ENCODE measurements at places on chromosomes 16 and 17.

- DNase-seq: no peak
Observed at GRCh38 chr16:35628976-35629375, 2169.6 kb downstream of the TP53TG3F start.

- peak; percentile 89 for DNase-seq
Observed at GRCh38 chr17:1724351-1724868, at the start of gene WDR81. TSS of gene WDR81 (plus strand) at chr17:1724704. CDS start at chr17:1724960, 256 bp downstream.

GRCh38 chr17:80047176-80047575, 10.7 kb downstream of the CCDC40 start:
- DNase-seq: no peak

DNA sequence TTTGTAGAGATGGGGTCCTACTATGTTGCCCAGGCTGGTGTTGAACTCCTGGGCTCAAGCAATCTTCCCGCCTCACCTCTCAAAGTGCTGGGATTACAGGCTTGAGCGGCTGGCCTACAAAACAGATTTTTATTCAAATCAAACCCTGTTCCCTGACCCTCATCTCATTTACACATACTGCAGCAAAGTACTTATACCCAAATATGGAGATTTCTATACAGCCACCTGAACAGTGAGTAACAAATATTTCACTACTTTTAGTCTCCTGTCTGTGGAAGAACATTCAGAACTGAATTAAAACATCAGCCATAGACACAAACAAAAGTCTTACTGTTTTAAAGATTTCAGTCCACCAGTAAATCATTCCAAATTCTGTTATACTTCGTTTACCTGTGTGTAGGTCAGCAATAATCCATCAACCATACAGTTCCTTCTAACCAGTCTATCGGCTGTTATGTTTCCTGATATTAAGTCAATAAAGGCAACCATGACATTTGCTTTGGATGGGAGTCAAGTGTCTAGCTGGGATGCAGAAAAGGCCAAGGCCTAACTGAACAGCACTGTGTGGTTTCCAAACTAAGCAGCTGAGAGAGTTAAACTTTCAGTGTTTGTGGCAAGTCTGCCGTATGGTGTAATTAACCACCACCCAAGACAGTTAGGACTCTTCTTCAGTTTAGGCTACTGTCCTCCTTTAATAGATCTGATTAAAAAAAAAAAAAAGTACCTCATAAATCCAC, 22.3 kb downstream of the ERN1 start:
- no peak for DNase-seq

GRCh38 chr16:11036040-11036439, 91.7 kb downstream of the CLEC16A start:
- DNase-seq: no peak

GRCh38 chr17:67374329-67375053, 2.6 kb upstream of the PITPNC1 start:
- peak; percentile 93 for DNase-seq

- DNase-seq: no peak
Observed at GRCh38 chr17:59769887-59770286, 62.4 kb downstream of the VMP1 start.

- no peak for DNase-seq
Observed at GRCh38 chr17:76556765-76557367, 17.0 kb downstream of the PRCD start.

DNA sequence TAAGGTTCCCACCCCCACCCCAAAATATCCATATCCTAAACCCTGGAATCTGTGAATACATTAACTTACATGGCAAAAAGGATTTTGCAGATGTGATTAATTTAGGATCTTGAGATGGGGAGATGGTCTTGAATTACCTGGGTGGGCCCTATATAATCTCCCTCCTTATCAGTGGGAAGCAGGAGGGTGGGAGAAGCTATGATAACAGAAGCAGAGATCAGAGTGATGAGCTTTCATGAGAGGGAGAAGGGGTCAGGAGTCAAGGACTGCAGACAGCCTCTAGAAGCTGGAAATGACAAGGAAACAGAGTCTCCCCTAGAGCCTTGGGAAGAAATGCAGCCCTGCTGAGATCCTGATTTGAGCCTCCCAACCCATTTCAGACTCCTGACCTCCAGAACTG, 34.8 kb downstream of the PRSS54 start:
- DNase-seq: no peak

DNA sequence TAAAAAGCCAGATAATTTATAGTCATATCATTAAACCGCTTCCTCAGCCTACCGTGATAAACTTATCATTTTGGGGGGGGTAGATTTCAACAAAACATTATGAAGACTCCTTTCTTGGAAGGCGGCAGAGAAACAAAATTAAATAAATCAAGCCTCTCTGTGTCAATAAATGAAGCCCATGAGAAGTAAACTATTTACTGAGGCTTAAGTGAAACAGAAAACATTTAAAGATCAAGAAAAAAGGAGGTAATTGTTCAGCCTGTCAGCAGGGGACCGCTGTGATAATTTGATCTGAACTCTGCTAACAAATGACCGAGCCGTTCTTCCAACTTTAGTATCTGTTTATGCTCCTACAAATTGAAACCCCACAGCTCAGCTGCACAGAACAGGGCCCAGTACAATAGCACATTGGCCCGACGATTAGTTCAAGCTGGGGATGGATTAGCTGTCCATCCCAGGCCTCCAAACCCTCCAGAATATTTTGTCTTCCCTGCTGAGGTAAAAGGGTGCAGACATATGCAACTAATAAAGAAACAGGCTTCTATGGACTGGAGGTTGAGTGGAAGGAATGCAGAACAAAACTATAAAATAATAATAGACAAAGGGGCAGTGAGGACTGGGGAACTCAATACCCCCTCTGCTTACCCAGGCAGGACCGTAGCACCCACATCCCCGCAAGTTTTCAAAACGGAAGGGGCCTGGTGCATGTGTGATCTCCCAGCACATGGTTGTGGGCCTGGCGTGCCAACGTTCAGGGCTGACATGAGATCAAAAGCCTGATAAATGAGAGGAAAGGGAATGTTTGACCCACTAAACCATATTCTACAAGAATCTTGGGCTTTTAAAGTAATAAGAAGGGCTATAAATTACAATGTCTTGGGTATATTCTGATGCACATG, 298.1 kb upstream of the IRX5 start:
- DNase-seq: no peak

GRCh38 chr16:68360956-68361355, 50.1 kb downstream of the PRMT7 start:
- DNase-seq: no peak

- DNase-seq: no peak
Observed at GRCh38 chr16:81553080-81553813, 108.6 kb downstream of the CMIP start.

DNA sequence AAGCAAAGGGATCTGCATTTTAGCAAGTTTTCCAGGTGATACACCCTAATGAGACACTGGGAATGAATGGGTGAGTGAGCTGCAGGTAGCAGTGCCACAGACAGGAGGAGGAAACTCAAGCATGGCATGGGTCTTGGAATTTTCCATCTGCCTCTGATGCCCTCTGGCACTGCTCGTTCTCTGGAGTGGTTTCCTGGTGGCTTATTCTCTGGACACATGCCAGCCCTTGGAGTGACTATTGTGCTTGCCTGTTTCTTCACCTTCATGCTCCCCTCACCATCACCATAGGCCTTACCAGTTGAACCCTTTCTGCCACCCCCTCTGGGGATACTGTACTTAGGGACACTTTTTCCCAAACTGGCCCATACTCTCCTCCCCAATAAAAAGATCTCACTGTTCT, 1.6 kb downstream of the COASY start:
- no peak for DNase-seq

DNA sequence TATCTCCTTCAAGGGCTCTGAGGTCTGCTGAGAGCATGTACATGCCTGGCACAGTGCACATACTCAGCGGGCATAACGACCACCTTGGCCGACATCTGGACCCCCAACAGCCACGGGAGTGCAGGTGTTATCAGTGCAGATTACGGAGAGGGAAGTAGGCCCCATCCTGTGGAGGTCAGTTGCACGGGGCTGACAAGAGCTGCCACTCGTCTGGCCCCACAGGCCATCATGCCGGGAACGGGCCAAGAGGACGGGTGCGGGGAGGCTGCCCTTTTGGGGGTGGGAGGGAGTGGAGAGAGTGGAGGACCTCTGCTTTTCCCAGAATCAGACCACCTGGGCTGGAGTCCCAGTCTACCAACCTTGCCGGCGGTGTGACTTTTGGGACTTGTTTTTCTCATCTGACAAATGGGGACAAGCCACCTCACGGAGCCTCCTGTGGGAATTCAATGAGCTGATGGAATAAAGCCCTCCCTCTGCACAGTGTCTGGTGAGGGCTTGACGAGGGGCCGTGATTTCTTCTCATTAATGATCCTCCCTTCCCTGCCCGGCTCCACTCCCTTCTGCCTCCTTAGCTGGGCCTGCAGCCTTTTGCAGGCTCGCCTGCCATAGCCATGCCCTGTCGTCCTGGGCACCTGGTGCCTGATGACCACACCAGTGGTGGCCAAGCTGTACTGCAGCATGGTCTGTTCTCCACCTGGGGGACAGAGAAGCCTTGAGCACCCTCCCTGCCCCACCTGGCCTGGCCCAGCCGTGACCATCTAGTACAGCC, 4.6 kb downstream of the PRSS33 start:
- no peak for DNase-seq

DNA sequence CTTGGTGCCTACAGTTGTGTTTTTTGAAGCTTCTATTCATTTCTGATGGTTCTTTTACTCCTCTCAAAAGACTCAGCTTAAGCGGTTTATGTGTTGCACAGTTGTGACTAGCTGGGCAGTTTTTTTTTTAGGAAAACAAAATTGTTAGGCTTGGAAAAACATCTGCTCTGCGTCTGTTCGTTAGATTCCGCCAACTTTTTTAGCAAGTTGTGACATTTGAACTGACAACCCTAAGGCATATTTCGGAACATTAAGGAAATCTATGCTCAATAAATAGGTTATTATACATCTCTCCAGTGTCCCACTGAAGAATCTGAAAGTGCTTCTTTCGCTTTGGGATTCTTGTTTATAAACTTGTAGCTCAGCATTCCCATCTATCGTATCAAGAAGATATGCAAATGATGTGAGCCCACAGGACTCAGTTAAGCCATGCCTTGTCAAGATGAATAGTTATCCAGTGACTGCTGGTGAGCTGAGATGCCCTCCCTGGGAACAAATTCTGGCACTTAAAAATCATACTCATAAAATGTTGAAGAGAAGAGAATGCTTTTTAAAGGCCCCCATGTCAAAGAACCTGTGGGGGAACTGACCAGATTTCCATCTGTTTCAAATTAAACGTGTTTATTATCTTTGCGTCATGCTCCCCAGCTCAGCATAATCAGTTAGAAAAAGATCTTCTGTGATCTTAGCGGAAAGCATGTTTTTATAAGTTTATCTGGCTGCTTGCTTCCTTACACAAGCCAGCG, 109.0 kb upstream of the FAM20A start:
- DNase-seq: no peak

DNA sequence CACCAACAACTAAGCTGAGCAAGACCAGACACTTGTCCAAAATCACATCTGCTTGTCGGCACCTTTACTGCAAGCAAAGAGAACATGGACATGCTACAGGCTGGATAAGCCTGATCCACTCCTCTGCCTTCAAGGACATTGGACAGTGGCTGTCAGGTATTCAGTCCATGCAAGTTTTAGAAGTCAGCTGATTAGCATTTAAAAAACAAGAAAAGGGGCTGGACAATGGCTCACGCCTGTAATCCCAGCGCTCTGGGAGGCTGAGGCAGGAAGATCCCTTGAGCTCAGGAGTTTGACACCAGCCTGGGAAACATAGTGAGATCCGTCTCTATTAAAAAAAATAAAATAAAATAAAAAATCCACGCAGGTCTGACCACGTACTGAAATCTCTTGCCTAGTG, 20.3 kb downstream of the PARN start:
- DNase-seq: no peak

GRCh38 chr16:77452243-77452642, 17.4 kb upstream of the ADAMTS18 start:
- DNase-seq: no peak

GRCh38 chr16:29784901-29785500, 5.5 kb upstream of the KIF22 start:
- peak; percentile 87 for DNase-seq

DNA sequence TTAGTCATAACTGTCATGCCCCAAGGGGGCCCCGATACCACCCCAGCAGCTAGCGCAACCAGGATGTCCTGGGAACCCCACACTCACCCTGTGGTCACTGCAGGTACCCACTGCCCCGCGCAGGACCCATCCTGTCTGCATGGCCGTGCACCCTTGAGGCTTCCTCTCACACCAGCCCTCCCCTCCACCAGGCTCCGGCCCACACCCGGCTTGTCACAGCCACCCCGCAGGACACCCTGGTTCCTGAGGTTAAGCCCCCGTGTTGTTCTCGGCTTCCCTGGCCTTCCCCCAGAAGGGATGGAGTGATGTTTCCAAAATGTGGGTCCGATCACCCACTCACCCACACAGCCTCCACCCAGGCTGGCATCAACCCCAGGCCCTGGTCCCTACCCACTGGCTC, 7.5 kb downstream of the DNASE1L2 start:
- DNase-seq: no peak

GRCh38 chr17:1724869-1725641, 551 bp downstream of the WDR81 start:
- DNase-seq: peak; percentile 80

DNA sequence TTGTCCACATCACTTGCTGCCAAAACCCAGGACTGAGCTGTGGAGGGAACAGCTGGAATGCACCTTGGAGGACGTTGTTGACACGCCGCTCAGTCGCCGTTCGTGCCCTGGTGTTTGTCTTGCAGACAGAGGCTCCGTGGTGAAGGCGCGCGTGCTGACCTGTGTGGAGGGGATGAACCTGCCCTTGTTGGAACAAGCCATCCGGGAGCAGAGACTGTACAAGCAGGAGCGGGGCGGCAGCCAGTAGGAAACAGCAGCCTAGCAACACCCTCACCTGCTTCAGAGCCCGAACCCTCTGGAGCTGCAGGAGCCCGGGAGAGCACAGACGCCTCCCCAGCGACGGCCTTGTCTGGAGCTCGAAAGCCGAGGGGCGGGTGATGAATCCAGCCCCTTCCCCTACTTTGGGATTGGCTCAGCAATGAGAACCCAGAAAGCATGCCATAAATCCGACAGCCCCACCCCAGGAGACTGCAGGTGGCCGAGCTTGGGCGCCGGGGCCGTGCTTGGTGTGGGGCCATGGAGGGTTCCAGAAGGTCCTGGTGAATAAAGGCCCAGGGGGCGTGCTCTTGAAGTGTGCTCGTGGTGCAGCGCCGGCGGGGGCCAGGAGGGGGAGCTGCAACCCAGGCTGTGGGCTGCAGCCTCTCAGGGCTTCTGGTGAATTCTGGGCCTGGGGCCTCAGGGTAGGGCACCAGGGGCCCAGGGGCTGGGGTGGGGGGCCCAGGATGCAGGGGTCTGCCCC, 470 bp upstream of the CDK3 start:
- DNase-seq: peak; percentile 85

- DNase-seq: peak; percentile 74
Observed at GRCh38 chr17:50076591-50077235, 18.4 kb upstream of the PDK2 start.

DNA sequence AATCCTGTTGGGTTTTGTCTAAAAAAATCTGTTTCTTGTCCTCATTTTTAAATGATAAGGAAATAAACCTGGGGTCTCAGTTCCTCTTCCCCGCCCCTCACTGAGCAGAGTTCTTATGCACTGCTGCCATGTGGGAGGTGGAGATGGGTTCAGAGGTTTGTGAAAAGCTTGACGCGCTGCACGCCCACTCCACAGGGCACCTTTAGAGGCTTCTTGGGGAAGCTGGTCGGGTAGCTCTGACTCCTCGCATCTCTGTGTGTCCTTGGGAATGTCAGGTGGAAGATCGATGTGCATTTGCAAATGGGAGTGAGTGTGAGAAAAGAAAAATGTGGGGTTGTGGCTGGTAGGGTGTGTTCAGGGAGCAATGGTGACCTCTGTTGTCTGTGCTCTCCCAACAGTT, 4.7 kb upstream of the ZNHIT3 start:
- no peak for DNase-seq

GRCh38 chr17:57530026-57530425, 215.1 kb downstream of the CCDC182 start:
- DNase-seq: no peak

GRCh38 chr16:56675685-56676210, 6.1 kb downstream of the MT1H start:
- no peak for DNase-seq

Data from glutamatergic neuron (in vitro differentiated cells).